ENCODE measurements at places on chromosomes 3 and 15. TPM values are rescaled to one million over a fixed set of nuclear protein-coding genes. Genes with fewer than 3 reads are reported as not detected.

DNA sequence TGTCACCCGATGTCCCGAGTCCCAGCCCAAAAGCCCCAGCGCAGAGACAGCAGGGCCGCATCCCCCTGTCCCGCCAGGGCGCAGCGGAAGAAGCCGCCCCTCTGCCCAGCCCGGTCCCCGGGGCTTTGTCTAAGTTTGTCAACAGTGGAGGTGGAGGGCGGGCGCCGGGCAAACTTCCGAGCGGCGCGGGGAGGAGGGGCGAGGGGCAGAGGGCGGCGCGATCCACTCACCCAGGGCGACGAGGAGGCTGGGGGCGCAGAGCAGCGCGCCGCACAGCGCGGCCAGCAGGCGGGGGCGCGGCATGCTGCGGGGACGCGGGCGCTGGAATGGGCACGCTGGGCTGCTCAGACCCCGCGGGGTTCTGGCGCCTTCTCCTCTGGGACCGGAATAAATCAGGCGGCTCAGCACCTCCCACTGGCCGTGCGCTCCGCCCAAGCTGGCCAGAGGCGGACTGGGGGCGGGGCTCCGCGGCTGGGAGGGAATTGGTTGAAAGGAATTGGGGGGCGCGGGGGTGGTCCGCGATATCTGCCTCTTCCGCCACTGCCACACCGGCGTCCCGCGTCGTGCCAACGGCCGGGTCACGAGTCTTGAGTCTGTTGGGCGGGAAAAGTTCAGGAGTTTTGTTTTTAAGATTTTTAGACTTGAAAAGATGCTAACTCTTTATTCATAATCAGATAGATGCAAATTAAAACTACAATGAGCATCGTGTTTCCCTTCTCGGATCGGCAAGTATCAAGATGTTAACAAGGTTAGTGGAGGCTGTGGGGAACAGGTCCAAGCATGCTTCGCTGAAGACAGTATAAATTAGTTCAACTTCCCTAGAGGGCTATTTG is at the start of gene MFGE8:
MFGE8 (minus strand) TSS at position 363 of the 833 bp plus-strand sequence; CDS start at position 303, 60 bp downstream.
- peak; percentile 66 for DNase-seq

DNA sequence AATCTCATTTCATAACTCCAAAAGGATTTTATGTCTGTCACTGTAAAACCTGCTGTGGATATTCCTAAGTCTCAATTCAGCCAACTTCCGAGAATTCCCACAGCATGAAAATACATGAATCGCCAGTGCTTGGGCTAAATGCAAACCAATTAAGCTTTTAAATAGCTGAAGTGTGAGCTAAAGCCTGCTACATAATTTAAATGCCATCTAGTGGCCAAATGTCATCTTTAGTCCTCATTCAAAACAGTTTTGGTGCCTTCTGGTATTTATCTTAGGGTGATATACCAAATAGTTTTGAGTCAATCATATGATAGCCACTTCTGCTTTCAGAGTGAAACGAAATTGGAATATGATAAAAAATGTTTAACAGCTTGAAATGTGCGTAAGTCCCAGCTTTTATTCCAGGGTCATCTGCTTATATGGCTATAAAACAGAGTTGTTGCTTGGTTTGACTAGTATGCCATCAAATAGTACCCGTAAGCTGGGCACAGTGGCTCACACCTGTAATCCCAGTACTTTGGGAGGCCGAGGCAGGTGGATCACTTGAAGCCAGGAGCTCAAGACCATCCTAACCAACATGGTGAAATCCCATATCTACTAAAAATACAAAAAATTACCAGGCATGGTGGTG is 41.8 kb upstream of the CCNL1 start:
- peak; percentile 20 for DNase-seq

DNA sequence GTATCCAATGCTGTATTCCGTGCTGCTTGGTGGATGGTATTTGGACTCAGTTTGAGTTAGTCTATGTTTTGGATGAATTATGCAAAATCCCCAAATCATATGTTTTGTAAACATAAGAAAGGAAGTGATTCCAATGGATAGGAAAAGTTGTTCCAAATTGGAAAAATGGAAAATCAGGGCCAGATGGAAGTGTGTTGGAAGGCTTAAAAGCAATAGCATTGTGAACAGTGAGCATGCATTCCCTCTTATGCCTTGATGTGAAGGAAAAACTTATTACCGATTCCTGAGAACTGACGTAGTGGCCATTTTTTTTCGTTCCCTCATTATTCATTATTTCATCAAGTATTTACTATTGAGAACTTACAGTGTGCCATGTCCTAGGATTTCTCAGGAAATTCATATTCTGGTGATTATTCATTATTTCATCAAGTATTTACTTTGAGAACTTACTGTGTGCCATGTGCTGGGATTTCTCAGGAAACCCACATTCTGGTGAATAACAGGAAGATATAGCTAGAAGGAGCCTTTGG is 144.1 kb upstream of the TPRG1 start:
- DNase-seq: no peak

- peak; percentile 27 for DNase-seq
Measured at GRCh38 chr15:69758291-69758771, 305.7 kb downstream of the RPLP1 start.

C3orf22 gene
- not detected for total RNA-seq

HYAL1 gene
- total RNA-seq: 0.06 TPM

All from Daoy (cell line).